ENCODE measurements at places on chromosomes 3 and 15.

DNA sequence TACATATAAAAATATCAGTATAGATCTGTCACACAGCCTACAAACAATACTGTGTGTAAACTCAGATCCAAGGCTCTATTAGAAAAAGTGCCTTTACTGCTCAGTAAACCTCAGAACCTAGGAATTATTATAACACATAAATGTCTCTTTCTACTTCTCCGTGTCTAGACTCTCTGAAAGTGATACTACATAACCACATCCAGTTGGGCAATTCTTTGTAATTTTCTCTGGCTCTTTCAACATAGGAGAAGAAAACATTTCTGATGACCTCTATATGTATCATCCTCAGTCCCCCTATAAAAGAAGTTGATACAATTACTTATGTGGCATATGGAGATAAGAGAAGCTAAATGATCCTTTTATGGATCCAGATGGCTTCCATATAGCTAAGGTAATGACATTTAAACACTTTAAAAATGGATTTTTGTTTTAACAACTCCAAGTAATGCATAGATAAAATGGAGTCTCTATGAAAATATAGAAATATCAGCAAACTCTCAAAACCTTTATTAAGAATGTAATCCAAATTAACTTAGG lies 104.5 kb downstream of the LSAMP start:
- peak; percentile 19 for DNase-seq

DNA sequence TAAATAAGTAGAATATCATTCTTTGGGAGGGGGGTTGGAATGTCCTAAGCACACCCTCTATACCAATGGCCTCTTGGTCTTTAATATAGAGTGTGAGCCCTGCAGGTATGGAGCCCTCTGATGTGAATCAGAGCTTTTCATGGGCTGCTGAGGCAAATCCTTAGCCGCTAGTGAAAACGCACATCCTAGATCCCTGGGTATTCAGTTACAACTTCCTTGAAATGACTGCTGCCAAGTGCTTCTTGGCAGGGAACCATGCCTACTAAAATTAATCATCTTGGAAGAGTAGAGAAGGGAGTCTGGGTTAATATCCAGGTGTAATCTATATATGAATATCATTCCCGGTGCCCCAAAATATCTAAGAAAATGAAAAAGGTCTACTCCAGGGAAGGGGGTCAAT lies 109.1 kb downstream of the POLQ start:
- no peak for DNase-seq

GRCh38 chr3:185280572-185281365 lies 26.9 kb upstream of the EHHADH start:
- DNase-seq = peak; percentile 72

DNA sequence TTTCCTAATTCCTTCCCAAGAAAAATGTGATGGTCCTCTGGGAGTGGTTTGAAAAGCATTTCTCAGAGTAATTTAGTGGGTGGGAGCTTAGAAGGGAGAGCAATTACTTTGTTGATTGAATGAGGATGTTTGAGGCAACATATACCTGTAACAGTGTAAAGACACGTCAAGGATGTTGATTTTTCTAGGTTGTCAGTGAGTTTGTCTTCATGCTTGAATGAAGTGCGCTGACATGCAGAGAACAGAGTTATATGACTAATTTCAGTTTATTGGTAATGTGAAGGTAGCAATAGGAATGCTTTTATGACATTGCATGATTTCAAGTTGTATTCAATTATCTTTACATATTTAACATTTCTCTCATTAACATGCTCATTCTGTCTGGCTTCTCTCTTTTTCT lies 286.9 kb downstream of the NFKBIZ start:
- no peak for DNase-seq

- peak; percentile 98 for DNase-seq
Measured at GRCh38 chr3:127792541-127793292, 29.6 kb downstream of the MGLL start.

GRCh38 chr3:107514453-107514852 lies 8.3 kb upstream of the BBX start:
- no peak for DNase-seq

DNA sequence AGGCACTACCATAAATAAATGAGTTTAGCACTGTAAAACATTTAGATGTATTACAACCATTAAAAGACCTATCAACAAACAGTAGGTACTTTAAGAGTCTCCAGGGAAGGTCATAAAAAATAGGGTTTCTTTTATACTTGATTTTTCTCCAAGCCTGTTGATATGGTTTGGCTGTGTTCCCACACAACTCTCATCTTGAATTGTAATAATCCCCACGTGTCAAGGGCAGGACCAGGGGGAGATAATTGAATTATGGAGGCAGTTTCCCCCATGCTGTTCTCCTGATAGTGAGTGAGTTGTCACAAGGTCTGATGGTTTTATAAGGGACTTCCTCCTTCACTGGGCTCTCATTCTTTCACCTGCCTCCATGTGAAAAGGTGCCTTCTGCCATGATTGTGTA lies 468.9 kb upstream of the UBE2E2 start:
- DNase-seq = no peak

DNA sequence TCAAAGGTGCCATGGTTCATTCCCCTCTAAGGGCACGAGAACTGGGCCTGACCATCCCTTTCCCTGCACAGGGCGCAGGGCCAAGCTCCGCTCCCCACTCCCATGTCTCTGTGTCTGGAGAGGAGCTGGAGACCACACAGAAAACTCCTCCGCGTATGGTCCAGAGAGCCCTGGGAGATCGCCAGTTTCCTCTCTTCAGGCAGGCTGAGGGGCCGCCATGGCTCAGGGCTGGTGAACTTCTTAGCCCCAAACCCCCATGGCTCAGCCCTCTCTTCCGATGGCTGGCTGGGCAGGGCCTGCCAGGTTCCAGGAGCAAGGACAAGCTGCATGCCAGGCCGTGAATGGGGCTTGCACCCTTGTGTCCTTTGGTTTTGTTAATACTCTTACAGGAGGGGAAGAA lies 52.9 kb downstream of the EXOG start:
- DNase-seq = no peak

DNA sequence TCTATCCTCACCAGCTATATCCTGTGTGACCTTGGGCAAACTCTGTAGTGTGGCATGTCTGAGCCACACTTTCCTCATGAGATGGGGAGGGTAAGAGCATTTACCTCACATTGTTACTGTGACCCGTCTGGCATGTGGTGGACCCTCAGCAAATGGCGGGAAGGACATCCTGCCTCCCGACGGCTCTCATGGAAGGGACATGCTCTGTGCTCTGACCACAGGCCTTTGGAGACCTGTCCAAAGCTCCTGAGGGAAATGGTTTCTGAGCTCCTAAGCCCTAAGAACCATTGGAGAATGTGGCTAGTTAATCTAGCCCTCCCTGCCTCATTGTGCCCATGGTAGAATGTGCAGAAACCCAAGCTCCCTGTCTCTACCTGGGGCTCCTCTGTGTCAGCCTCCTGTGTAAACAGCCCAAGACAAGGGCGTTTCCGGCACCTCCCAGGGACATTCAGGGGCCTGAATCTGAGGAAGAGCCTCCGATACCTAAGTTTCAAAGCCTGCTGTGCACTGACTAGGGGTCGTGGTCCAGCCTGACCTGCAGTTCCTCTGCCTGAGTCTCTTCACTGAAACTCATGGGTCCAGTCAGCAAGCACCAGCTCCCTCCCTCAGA lies 29.0 kb downstream of the XYLB start:
- no peak for DNase-seq

DNA sequence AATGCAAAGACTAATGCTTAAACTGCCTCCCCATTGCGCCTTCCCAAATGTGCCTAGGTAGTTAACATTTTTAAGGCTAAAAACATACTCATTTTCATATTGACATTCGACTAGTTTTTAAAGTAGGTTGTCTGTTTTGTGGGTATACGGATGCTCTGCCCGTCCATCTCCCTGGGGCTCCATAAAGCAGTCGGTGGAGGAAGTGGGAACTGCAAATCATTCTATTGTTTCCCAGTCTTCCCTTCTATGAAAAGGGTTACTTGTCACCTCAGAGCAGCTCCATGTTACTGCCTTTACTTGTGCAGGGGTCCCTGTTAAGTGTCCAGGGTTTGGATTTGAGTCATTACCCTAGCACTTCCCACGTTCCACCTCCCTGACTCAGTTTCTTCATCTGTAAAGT lies 10.9 kb downstream of the CHCHD6 start:
- DNase-seq = no peak

DNA sequence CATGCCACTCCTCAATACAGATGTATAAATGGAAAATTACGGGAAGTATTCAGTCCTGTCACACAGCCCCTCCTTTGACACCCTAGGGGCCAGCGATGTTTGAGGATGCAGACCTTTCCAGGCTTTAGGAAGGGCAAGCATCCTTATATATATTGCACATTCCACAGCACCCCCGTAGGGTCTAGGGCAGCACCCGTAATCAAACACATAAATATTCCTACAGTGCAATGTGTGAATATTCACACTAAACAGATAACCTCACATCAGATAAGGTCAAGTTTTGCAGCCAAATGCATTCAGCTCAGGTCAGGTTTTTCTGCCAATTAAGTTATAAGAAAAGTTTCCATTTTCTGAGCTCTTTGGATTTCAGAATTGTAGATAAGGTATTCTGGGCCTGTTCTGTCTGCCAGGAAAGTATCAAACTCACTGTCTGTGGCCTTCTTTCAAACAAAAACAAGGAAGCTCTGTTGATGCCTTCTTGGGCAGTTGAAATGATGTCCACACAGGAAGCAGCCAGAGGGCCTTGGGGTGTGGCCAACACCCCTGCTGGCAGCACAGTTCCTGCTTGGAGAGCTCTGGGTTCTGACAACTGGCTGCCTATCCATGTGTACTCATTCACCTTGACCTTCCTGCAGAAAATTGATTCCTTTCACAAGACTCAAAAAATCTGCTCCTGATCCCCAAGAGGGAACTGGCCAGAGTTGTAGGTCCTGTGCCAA lies 427.0 kb downstream of the NTRK3 start:
- DNase-seq = peak; percentile 64

DNA sequence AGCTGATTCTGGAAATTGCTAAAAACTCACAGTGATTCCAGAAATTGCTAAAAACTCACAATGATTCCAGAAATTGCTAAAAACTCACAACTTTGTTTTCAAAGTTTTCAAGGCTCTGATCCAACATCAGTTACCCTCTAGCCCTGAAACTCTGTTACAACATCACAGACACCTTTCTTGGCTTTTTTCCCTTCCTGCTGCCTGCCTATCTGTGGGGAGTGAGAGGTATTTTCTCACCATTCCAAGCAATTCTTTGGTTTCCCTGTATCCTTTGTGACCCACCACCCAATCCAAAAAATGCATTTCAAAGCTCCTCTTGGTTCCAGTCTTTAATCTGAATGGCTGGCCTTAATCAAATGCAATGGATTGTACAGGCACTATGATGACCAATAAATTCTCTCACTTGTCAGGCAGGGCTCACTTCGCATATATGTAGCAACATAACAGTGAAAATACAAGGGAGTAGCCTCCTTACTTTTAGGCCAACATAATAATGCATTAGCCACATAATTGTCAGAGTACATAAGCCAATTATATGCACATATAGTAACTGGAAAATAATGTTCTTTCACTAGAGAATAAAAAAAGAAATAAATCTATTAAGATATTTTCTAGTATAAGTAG lies 1139.0 kb downstream of the ROBO2 start:
- DNase-seq = no peak

- peak; percentile 77 for DNase-seq
Measured at GRCh38 chr15:79339588-79340314, 28.8 kb downstream of the TMED3 start.

DNA sequence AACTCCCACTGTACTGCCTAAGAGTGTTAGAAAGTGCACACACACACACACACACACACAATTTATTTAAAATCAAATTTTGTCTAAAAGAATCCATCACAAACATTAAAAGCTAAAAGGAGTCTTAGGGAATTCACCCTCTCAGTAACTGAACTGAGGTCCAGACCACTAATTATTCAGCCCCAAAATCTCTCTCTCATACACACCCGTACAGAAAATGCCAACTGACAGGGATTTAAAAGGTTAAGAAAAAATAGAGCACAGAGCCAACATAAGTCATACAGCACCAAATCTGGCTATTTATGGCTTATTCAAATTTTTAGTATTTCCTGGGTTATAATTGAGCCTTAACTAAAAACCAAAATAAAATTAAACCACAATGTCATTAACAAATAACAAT lies 20.7 kb downstream of the GBE1 start:
- DNase-seq = no peak

- no peak for DNase-seq
Measured at GRCh38 chr3:96700322-96701315, 113.8 kb upstream of the EPHA6 start.

GRCh38 chr3:157107644-157108133 lies 52.3 kb downstream of the CCNL1 start:
- no peak for DNase-seq

GRCh38 chr3:142355692-142356091 lies 92.1 kb downstream of the XRN1 start:
- no peak for DNase-seq

DNA sequence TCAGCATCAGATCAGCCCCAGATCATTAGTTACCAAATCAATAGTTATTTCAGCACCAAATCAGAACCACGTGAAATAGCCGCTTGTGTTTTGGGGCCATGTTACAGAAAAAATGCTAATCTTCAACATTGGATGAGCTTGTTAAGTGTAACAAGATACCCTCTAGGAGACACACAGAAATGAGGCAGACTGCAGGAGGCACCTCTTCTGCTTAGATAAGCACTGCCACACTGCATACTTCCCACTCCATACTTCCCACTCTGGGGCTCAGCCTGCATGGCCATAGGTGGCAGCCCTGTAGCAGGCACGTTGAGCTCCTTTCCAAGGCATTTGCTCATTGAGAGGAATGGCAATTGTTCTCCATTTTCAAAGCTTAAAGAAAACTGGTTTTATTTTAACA lies 73.3 kb downstream of the CHCHD6 start:
- DNase-seq = no peak

DNA sequence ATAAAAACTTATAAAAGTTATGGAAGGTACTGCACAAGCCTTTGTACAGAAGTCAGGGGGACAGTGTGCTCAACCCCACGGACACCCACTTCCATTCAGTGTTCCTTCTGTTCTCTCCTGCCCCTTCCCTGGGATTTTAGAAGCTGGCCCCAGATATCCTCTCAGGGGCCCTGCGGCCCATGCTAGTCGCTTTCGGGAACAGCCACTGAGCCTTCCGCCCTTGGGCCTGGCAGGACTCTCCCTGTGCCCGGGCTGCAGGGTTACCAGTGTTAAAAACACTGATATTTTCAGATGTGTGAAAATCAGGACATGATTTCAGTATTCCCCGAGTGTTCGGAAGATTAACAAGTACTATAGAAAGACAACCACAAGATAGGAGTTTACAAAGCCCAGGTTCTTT lies 22.4 kb downstream of the FAN1 start:
- no peak for DNase-seq

DNA sequence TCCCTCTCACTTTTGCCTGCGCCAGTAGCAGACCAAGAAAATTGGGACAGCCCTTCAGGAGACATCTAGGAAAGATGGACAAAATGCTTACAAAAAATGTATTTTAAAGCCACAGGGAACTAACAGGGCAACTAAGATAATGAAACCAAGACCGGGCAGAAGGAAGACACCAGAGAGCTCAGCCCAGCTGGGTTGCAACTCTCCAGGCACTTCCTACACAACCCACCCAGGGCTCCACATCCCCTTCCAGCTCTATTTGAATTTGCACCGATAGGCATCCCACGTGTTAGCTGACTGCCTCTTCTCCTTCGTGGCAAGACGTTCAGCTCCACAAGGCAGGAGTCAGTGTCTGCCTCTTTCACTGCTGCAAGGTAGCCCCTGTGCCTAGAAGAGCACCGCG lies 6.6 kb upstream of the ATP10A start:
- no peak for DNase-seq

- no peak for DNase-seq
Measured at GRCh38 chr15:94621736-94622135, 390.4 kb downstream of the MCTP2 start.

Measured in fibroblast of the aortic adventitia (primary cell).